ENCODE measurements at places on chromosomes 1 and 21.

- DNase-seq = peak; percentile 71
These were observed 636 bp upstream of the YRDC start for GRCh38 chr1:37808369-37809319.

DNA sequence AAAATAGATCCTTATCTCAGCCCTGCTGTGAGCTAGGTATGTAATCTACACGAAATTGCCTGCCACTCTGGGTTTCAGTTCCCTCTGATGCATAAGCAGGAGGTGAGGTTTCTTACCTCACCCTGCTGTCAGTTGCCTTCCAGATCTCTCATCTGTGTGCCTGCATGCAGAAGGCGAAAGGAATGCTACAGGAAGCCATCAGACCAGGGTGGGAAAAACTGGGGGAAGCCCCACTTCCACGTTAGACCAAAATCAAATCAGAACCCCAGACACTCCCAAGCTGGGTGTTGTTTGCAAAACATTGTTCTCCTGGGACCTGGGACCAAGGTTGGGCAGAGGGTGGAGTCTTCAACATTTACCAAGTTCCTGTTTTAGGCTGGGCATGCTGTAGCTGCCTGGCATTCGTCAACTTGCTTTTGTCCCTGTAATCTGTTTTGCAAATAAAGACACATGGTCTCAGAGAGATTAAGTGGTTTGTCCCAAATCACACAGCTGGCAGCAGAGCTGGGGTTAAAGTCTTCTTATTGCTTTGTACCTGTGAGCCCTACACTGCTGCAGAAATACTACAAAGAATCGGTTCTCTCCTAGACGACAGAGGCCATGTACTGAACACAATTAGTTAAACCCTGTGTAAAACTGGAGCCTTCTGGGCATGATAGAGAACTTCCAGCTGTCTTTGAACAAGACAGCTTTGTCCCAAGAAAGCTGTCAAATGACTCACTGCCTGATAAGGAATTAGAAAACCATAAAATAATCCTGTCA, 389.7 kb upstream of the RUNX1 start:
- peak; percentile 37 for DNase-seq

DNA sequence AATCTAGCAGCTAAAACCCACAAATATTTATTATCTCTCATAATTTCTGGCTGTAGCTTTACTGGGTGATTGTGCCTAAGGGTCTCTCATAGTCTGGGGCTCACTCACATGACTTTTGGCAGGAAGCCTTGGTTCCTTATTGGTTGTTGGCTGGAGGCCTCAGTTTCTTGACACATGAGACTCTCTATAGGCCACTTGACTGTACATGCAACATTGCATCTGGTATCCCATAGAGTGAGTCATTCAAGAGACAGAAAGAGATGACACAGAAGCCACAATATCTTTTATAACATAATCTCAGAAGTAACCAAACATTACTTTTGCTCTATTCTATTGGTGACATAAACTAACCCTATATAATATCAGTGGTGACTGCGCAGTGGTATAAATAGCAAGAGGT, 128.5 kb upstream of the HNRNPU start:
- DNase-seq = no peak

- no peak for DNase-seq
These were observed 63.1 kb upstream of the HIVEP3 start for GRCh38 chr1:41981796-41982195.

GRCh38 chr1:182279302-182279701, 112.3 kb downstream of the GLUL start:
- no peak for DNase-seq

GRCh38 chr1:93723110-93723509, 41.5 kb upstream of the BCAR3 start:
- DNase-seq = no peak

DNA sequence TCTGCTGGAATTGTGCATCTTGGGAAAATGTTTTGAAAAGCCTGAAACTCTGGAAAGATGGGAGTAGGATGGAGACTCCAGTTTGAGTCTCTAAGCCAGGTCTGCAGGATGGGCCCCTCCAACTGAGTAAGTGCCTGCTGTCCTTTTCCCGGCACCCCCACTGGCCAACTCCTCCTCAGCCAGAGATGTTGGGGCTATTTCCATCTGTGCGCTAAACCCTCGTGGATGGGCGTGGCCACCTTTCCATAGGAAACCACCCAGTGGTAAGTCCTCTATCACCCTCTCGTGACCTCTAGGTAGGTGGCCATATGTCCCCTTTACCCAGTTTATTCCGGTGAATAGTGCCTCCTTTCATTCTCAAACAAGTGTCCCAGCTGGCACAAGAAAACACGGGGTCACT, 250.9 kb downstream of the TOMM20 start:
- DNase-seq = no peak

GRCh38 chr1:171784784-171785183, 3.3 kb downstream of the METTL13 start:
- no peak for DNase-seq
